ENCODE measurements at places on chromosomes 5 and 9. TPM values are rescaled to one million over a fixed set of nuclear protein-coding genes. Genes with fewer than 3 reads are reported as not detected.

Gene DIPK1B
- not detected for total RNA-seq

Gene TLX3
- not detected for total RNA-seq

GRCh38 chr5:57664700-57665099, 182.1 kb upstream of the ACTBL2 start:
- H3K27ac ChIP-seq, result no peak overlapping the region
- H3K4me3 ChIP-seq, result no peak overlapping the region
- peaks cover 17% of the 10 kb centered on the region for H3K27me3 ChIP-seq

- H3K4me1 ChIP-seq, result no peaks in the 10 kb centered on the region
- peaks cover 3% of the 10 kb centered on the region for H3K27me3 ChIP-seq
- H3K4me3 ChIP-seq, result no peak overlapping the region
- DNase-seq, result no peak
- H3K27ac ChIP-seq, result no peak overlapping the region
Observed at GRCh38 chr5:102536323-102536928, 37.6 kb upstream of the SLCO6A1 start.

GRCh38 chr5:38190111-38190510, 68.2 kb upstream of the EGFLAM start:
- H3K27me3 ChIP-seq, result peaks cover 18% of the 10 kb centered on the region
- H3K36me3 ChIP-seq, result no peaks in the 10 kb centered on the region
- H3K27ac ChIP-seq, result no peak overlapping the region
- DNase-seq, result no peak
- H3K4me1 ChIP-seq, result no peaks in the 10 kb centered on the region

GRCh38 chr9:116855881-116856662, 169.0 kb downstream of the TRIM32 start:
- no peaks in the 10 kb centered on the region for H3K36me3 ChIP-seq
- no peaks in the 10 kb centered on the region for H3K4me1 ChIP-seq
- no peaks in the 10 kb centered on the region for H3K27me3 ChIP-seq
- no peak overlapping the region for H3K27ac ChIP-seq
- no peak for DNase-seq
- H3K4me3 ChIP-seq, result no peak overlapping the region

Measured in activated naive CD8-positive, alpha-beta T cell treated with anti-CD3 and anti-CD28 coated beads for 36 hours (primary cell).